NCI-H1092 treated with DMSO at 0.1 percent for 48 hours (cell line): ENCODE measurements at places on chromosomes 12 and 14.
A peak's percentile ranks its signal among the peaks of the same experiment; 100 is the strongest.

DNA sequence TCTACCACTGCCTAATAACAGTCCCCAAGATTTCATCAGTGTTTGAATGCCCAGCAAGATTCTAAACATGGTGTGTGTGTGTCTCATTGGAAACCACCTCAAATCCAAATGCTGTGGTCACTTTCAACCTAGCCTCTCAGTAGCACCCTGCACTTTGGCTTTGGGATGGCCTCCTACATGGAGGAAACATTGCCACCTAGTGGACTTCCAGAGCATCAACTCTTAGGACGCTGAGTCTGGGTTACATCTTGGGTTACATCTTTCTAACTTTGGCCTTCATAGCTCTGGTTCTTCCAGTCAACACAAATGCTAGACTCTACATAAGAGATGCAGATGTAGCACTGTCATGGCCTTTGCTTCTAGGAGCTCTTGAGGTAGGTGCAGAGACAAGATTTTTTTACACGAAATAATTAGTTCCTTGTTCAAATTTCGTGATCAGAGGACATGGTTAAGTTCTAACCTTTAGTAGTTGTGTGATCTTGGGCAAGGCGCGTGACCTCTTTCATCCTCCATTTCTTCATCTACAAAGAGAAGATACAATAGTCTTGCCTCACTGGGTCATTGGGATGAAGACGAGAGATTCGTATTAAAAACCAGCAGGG lies 113.5 kb upstream of the VASH1 start:
- DNase-seq, result peak; percentile 59

DNA sequence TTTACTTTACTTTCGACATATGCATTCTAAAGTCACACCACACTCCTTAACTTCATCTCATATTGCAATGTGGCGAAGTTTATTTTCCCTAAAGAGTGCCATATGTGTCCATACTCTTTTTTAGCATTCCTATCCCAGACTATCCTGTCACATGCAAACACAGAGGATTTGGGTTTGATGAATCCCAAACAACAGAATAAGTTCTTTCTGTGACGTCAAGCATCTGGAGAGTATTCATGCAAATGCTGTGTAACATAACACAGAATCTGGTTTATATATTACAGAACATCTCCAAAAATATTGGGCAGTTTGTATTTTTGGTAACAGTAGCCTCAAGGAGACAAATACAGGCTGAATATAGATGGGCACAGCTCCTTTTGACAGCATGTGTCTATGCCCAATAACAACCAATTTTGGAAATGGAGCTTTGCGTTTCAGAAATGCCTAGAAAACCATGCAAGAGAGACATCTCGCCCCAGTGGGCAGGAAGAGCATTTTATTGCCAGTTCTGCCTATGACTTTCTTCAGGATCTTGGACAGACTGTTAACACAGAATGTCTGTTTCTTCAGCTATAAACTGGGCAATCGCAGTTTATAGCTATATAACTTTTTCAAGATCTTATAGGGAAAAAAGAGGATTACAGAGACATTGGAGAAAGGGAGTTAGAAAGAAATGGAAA lies 190.8 kb downstream of the ADAMTS20 start:
- no peak for DNase-seq

DNA sequence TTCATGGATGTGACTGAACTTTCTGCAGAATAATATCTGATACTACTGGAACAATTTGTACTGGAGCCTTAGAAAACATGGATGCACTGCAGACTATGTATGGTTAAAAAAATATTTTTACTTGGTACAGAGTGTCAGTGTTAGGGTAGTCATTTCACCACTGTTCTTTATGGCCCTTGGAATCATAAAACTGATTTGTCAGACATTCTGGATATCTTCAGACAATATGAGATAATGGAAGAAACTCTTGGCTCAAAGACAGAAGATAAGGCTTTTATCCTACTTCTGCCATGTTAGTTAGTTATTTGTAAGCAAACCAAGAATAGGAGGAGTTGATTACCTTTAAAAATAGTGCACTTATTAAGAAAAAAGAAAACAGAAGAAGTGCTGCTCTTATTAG lies 209.4 kb downstream of the LRIG3 start:
- no peak for DNase-seq

GRCh38 chr14:95701846-95702221 lies 12.1 kb downstream of the TCL1A start:
- no peak for DNase-seq

- DNase-seq, result no peak
Observed at GRCh38 chr12:115998119-115998633, 279.3 kb downstream of the MED13L start.

GRCh38 chr12:24045816-24046257 lies 96.4 kb upstream of the SOX5 start:
- DNase-seq, result no peak
